ENCODE measurements at places on chromosomes 6 and 20. TPM values are rescaled to one million over a fixed set of nuclear protein-coding genes. Genes with fewer than 3 reads are reported as not detected.

EFCAB8 gene
- total RNA-seq, result not detected

DDX43 gene
- total RNA-seq, result not detected

CLPSL2 gene
- not detected for total RNA-seq

OPRM1 gene
- not detected for total RNA-seq

DNA sequence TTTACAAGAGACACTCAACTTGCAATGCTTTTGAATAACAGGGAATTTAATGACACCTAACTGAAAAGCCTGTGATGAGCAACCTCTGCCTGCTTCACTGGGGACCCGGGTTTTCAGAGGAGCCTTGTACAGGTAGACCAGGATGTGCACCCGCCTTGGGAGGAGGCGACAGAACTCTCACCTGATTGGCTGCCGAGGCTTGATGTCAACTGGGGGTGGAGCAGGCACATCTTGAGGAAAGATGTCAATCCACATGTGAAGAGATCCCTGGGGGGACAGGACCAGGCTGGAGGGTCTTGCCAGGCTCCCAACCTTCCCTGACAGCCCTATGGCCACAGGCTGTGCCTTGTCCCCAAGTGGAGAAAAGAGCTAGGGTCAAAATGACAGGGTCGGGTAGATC is 19.8 kb downstream of the ERGIC3 start:
- no peak overlapping the region for H3K27ac ChIP-seq
- H3K36me3 ChIP-seq, result peaks cover 8% of the 10 kb centered on the region
- DNase-seq, result no peak
- no peak overlapping the region for H3K4me3 ChIP-seq
- no peaks in the 10 kb centered on the region for H3K27me3 ChIP-seq

DNA sequence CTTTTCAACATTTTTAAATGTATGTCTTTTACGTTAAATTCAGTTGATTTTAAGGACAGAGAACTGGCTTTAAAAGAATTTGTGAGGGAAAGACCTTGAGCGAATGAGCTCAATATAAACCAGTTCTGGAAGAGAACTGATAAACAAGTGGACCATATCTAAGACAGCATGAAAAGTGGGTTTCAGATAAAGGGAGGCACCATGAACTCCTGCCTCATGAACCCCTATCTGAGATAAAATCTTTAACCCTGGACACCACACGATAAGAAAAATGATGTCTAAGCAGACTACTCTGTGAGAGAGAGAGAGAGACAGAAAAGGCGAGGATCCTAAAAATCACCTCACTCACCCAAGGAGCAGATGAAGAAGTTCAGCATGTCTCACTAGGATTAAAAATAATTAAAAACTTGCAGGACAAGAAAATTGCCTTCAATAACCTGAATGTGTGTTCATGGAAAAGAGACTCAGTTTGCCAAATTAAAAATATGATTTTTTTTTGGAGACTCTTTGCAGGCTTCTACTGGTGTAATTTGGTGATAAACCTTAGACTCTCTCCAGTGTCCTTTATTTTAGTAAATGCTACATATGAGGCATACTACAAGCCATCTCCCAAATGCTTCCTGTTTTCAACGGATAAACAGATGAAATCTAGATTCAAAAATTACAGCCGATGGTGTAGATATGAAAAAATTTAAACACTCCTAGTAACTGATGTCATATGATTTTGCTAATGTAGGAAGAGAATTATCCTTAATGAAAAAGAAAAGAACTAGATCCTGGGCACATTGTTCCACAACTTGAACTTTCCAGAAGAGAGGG is 299.5 kb downstream of the ADGB start:
- no peaks in the 10 kb centered on the region for H3K27me3 ChIP-seq
- H3K4me3 ChIP-seq, result no peak overlapping the region
- DNase-seq, result no peak
- H3K4me1 ChIP-seq, result no peaks in the 10 kb centered on the region

- H3K27me3 ChIP-seq, result no peaks in the 10 kb centered on the region
- H3K36me3 ChIP-seq, result no peaks in the 10 kb centered on the region
- H3K27ac ChIP-seq, result no peak overlapping the region
- H3K4me3 ChIP-seq, result no peak overlapping the region
- DNase-seq, result no peak
- no peaks in the 10 kb centered on the region for H3K4me1 ChIP-seq
Observed at GRCh38 chr6:116512111-116512559, 696 bp downstream of the CALHM5 start.

GRCh38 chr6:166786704-166787293 is 159.7 kb upstream of the RPS6KA2 start:
- DNase-seq, result peak; percentile 79
- H3K36me3 ChIP-seq, result no peaks in the 10 kb centered on the region
- no peaks in the 10 kb centered on the region for H3K4me1 ChIP-seq
- H3K27me3 ChIP-seq, result peaks cover 9% of the 10 kb centered on the region
- H3K27ac ChIP-seq, result no peak overlapping the region
- no peak overlapping the region for H3K4me3 ChIP-seq

GRCh38 chr20:63579017-63579694 is 5.1 kb upstream of the HELZ2 start:
- H3K27ac ChIP-seq, result no peak overlapping the region
- DNase-seq, result no peak
- H3K4me1 ChIP-seq, result no peaks in the 10 kb centered on the region
- no peak overlapping the region for H3K4me3 ChIP-seq

DNA sequence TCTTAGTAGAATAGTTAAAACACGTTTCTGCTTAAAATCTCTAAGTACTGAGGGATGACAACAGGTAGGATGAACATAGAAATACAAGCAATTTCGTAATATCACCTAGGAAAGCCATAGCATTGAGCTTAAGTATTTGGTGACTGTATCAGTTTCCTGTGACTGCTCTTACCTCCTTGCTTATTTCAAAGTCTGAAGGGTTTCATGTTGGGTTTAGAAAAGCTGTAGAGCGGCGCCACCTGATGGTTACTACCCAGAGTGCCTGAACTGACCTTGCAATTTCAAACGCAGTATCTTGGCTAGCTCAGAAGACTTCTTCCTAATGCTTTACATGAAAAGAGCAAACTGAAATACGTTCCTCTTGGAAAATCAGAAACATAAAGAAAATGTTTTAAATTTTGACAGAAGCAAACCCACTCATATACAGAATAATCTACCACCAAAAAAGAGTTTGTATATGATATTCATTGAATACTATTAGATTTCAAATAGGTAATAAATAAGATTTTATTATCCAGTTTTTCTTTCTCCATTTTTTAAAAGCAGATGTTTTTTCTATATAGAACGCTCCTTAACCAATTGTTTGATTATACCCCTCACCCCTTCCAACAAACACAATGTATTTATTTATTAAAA is 82.3 kb upstream of the RIPOR2 start:
- no peaks in the 10 kb centered on the region for H3K36me3 ChIP-seq
- H3K4me3 ChIP-seq, result no peak overlapping the region

DNA sequence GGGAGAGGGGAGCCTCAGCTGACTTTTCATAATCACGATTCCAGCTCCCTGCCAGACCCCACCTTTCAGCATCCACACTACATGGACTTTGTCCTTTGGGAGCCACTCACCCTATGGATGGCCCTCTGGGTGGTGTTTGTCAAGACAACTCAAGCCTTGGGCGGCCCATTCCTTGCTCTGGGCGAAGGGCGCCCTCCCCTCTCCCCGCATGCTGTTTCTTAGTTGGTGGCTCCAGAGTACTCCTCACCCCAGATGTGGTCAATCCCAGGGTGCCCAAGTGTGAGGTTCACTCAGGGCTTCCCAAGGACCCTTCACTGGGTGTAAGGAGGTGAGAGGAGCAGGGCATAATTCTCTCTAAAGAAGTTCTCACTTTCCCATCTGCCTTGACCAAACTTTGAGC is 710.0 kb downstream of the QKI start:
- H3K27me3 ChIP-seq, result no peaks in the 10 kb centered on the region
- no peak overlapping the region for H3K27ac ChIP-seq
- no peaks in the 10 kb centered on the region for H3K4me1 ChIP-seq
- DNase-seq, result no peak
- H3K4me3 ChIP-seq, result no peak overlapping the region

- no peak overlapping the region for H3K27ac ChIP-seq
- no peak for DNase-seq
- no peaks in the 10 kb centered on the region for H3K27me3 ChIP-seq
- no peaks in the 10 kb centered on the region for H3K36me3 ChIP-seq
- H3K4me1 ChIP-seq, result no peaks in the 10 kb centered on the region
Observed at GRCh38 chr6:6796818-6797217, 208.3 kb downstream of the LY86 start.

Measured in cardiac muscle cell (in vitro differentiated cells and primary cell).